Left lobe of liver (tissue), 2 donors: ENCODE measurements at places on chromosomes 3 and 15.

- no peak for DNase-seq
These were observed 29.8 kb downstream of the GOLGA8S start for GRCh38 chr15:23384371-23384770.

DNA sequence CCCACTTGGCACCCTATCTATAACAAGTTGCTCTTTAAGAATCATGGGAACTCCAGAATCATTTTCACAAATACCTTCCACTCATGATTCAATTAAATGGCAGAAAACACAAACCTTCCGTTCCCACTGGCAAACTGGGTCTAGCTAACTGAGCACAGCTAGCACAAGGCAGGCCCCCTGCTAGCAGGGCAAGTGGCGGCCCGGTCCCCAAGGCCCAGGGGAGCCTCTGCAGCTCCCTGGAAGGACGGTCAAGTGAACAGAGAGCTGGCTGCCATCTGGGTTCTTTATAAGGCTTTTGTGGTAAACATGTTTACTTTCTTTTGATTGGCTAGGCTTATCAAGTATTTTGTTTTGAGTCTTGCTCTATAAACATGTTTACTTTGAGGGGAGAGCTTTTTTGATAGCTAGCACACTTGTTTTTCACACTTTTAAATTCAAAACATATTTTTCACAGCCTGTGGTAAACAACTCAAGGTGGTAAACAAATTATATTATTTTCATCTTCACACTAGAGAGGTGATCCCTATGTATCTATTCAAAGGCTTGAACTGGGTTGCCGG is 81.4 kb downstream of the FOXP1 start:
- no peak for DNase-seq

GRCh38 chr3:159788291-159788690 is 200.3 kb upstream of the IL12A start:
- DNase-seq: no peak

DNA sequence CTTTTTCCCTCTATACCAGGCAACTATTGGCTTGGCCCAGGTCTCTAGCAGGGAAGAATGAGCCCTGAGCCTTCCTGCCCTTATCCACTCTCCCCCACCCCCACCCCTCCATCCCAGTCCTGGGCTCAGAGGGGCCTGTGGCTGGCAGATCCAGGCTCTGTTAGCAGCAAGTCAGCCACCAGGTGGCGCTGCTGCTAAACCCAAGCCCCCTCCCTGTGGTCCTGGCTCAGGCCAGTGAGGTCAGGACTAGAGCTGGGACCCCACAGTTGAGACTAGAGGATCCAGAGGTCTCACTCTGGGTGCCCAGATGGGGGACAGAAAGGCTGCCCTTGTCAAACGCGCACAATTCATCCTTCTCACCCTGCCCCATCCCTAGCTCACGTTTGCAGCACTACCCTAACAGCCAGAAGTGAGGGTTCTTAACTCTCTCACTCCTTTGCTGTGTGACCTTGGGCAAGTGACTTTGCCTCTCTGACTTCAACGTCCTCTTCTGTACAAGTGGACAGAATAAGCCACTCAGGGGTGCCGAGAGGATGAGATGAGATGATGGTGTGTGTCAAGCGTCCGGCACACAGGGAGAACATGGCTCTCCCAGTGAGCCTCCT is 46.8 kb upstream of the SLC6A1 start:
- DNase-seq: peak; percentile 53

DNA sequence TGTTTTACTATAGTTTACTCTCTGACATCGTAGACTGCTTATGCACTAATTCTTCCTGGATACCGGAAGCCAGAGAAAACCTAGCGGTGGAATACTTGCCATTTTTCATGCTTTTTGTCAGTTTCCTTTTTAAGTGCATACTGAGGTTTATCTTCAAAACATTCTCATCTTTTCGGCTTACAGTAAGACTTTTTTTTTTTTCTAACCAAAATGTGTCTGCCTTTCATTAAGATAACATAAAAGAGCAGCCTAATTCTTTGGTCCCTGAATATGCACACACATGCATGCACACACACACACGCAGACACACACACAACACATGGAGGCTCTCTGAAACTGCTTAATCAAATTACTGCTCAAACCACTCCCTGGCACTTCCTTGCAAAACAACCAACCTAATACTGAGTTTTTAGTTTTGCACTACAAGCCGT is 1.3 kb downstream of the ZNF445 start:
- no peak for DNase-seq

- DNase-seq: peak; percentile 46
These were observed 383.0 kb downstream of the TBL1XR1 start for GRCh38 chr3:176814285-176814684.

DNA sequence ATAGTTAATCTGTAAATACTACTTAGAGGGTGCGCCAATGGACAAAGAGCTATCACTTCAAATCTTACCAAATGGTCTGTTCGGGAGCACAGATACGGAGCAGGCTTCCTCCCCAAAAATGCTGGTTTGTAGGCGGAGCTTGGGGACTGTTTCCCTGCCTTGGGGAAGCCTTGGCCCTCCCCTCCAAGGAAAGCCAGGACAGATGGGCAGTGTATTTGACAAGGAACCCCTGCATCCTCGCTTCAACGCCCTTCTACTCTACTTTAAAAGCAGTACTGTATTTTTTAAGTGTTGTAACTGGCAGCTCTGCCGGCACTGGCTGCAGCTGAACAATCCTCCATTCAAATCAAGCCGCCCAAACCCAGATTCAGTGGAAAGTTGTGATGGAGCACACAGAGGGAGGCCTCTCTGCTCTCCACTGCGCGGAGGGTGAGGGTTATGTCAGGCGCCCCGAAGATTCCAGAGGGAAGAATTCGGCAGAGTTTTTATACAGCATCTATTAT is 83.1 kb upstream of the FNDC3B start:
- no peak for DNase-seq

GRCh38 chr3:43405888-43406642 is 119.7 kb downstream of the SNRK start:
- no peak for DNase-seq

- no peak for DNase-seq
These were observed 990 bp upstream of the ZNF148 start for GRCh38 chr3:125375950-125376679.

DNA sequence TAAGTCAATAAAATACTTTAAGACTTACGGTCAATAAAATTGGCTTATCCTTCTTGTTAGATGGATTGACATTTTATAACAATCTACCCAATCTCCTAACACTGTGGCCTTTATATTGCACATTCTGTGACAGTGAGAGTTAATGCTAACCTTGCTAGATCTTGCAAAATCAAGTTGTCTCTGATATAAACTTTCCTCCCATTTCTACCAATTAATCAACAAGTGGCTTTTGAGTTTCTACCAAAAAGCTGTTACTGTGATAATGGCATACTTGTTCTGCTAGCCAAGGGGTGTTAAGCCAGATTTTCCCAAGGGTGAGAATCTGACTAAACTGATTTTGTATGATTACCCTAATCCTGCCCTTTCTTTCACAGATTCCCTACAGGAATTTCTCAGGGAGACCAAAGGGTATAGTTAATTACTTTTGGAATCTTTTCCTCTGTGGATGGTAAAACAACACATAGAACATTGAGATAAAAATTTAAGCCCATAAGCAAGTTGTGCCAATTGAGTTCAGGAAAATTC is 174.1 kb upstream of the SUCLG2 start:
- DNase-seq: no peak

DNA sequence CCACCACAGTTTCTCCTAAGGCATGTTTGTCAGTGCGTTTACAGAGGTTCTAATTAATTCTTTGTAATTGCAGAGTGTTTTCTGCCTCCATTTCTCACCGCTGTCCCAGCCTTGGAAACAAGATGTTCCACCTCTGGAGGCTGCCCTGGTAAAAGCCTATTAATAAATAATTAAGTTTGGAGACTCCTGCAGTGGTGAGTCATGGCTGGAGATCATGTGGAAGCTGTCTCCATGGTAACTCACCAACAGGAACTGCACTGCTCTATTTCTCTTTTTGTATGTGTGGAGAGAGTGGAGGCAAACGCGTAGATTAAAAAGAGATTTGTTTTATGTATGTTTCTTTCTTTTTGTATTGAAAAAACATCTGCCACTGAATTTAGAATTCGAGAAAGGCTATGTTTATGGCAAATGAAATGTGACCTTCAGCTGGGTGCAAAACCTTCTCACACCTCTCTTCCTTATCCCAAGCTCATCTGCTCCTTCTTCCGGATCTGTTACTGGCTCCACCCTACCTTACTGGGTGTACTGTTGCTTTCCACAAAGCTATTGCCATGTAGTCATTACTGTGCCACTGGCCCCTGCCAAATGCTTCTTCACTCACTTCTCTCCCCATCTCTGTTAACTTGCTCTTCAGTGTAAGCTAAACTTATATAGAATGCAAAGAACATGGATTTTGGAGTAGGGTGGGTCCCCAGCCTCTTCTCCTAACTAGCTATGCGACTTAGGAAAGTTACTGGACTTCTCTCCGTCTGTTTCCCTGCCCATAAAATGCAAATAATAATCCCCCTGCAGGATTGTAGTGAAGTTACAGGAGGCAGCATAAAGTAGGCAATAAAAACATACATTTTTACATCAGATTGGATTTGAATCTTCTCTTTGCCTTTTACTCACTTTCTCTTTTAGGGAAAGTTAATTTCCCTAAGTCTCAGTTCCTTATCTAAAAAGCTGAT is 778.5 kb downstream of the NTRK3 start:
- no peak for DNase-seq

DNA sequence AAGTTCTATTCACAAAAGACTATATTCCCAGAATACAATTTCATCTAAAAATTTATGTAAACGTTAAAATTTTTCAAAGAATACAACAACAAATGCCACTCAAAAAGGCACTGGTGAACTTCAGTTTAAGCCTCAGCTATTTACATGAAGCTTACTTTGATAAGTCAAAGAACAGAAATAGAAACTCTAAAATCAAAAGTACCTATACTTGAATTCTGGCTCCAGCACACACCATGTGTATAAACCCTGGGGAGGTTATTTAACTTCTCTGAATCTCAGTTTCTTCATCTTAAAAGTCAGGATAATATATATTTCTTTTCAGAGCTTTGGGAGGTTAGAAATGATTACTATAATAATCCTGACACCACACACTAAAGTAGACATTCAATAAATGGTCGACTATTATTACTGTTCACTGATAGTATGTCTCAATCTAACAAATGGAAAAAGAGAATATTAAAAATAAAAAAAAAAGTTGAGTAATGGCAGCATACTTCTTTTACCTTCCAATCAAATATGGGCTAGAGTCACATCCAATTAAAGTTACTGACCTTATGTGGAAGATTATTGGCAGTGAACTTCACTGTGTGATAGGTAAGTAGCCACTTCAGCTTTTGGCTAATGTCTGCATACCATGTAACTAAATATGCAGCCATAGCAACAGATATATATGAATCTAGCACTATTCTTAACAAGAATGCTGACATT is 248.4 kb downstream of the ISL2 start:
- DNase-seq: no peak

DNA sequence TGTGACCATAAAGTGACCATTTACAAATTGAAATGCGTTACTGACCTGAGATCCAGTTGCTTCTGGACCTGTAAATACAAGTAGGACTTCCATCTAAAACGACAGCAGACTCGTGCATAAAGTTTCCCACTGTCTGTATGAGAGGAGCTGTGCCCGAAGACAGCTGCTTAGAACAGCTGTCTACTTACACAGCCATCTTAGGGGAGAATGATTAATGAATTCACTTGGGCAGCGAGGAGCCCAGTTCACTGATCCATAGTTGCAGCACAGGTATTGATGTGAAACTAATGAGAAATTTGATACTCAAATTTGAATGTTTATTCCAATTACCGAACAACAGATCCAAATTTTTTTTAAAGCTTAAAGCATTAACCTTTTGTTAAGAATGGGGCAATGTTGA is 748.1 kb downstream of the NR2F2 start:
- DNase-seq: no peak

DNA sequence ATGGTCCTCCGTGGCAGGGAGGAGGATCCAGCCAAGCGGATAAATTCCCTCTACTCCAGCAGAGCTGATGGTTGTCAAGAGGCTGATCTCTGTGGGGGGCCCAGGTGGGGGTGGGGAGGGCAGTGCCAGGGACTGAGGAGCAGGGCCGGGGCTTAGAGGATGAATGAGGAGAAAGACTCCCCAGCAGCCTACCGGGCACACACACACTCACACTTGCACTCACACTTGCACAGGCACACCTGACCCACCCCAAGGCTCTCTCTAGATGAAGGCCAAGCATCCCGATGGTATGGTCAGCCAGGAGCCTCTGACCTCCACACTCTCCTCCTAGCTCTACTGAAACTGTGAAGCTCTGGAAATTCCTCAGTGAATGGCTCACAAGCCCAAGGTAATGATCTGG is 131.3 kb upstream of the PRR20G start:
- no peak for DNase-seq

GRCh38 chr3:8794247-8794646 is 24.8 kb upstream of the OXTR start:
- no peak for DNase-seq

DNA sequence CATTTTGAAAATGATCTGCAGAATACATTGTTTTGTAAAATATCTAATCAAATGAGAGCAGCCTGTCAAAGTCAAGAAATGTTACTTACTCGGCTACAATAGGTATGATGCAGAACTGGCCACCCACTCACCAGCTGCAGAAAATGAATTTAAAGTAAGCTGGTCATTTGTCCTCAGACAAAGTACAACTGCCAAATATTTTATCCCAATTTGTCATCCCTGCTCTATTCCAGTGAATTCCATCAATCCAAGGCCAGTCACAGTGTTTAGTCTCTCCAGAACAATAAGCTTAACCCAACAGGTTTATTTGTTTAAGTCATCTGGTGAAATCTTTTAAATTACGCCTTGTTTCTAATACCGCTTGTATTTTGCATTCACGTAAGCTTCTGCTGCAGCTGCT is 46.6 kb upstream of the TCF12 start:
- no peak for DNase-seq

- no peak for DNase-seq
These were observed 102.1 kb upstream of the NECTIN3 start for GRCh38 chr3:110969229-110970211.

DNA sequence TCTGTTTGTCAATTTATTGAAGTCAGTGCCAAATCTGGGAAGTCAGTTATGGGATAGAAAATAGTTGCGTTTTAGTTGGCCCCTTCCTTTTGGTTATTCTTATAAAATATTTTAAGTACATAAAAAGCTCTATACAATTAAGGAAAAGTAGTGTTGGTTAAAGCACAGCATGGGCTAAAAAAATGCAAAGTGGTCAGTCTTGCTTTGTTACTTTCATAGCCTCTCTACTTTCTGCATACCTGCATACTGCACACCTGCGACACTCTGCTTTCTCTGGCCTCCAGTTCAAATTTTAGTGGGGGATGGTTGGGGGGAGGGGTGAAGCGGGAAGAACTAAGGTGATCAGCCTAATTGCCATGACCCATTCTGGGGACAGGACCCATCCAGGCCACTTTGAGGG is 21.8 kb upstream of the SHC4 start:
- no peak for DNase-seq
